ENCODE measurements at places on chromosomes 6 and 20.

DNA sequence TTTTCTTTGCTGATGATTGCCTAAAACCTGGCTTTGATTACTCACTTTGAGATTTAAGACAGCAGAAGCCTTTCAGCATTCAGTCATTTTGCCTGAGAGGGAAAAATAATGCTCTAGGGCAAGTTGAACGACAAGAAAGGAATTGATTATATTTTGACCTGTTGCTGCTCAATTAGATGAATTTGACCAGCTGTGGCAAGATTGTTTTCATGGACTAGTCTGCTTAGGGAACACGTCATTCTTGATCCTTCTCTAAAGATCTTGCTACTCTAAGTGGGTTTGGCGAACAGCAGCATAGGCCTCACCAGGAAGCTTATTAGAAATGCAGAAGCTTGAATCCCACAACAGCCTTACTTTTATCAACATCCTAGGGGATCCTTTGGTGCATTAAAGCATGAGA lies 59.7 kb upstream of the PHACTR1 start:
- no peak for DNase-seq

DNA sequence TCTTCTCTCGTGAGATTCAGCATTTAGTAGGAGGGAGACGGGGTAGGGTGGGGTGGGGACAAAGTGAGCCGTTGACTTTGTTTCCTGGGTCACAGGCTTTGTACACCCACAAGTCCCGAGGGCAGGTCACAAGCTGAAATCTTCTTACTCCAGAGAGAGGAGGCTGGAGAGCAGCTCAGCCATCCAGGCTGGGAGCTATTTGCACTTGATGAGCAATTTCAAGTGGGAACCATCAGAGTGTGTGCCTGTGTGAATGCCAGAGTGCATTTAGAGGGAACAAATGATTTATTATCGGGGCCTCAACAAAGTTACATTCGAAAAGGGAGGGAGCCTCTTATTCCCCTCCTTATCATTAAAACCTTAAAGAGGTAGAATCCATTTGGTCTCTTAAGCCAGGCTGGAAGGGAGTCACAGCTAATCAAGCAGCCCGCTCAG lies 155.7 kb upstream of the JARID2 start:
- no peak for DNase-seq

- no peak for DNase-seq
Measured at GRCh38 chr6:148657048-148657447, 89.8 kb upstream of the UST start.

DNA sequence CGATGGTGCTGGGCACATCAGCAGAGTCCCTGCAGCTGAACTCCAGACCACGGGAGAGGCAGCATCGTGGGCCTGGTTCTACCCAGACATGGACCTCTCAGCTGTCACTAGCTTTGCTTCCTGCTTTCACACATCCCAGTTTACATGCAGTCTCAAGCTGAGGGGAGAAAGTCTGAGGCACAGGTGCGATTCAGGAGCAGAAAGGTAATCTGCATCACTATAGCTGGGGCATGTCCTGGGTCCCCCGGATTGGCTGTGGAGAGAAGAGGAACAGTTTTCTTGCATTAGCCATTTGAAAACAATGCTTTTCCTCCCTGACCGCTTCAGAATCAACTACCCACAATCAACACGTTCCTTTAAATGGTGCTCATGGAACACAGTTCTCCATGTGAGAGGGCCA lies 59.9 kb downstream of the PLAGL1 start:
- DNase-seq: no peak

GRCh38 chr20:14142171-14142570 lies 146.9 kb downstream of the MACROD2 start:
- DNase-seq: peak; percentile 79

GRCh38 chr20:15487030-15487429 lies 1086.2 kb downstream of the KIF16B start:
- DNase-seq: no peak

GRCh38 chr6:136052031-136052430 lies 198.1 kb downstream of the MTFR2 start:
- DNase-seq: no peak

DNA sequence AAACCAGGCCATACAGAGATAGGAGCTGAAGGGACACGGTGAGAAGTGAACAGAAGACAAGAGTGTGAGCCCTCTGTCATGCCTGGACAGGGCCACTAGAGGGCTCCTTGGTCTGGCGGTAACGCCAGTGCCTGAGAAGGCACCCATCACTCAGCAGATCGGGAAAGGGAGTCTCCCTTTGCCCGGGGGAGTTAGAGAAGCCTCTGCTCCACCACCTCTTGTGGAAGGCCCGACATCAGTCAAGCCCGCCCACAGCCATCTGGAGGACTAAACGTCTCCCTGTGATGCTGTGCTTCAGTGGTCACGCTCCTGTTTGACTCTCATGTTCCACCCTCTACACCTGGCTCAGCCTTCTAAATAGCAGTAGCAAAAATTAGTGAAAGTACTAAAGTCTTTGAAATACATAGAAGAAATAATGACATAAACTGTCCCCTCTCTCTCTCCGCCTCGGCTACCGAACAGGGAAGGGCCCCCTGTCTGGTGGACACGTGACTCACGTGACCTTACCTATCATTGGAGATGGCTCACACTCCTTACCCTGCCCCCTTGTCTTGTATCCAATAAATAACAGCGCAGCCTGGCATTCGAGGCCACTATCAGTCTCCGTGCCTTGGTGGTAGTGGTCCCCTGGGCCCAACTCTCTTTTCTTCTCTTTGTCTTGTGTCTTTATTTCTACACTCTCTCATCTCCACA lies 66.7 kb downstream of the RPP21 start:
- DNase-seq: peak; percentile 51

DNA sequence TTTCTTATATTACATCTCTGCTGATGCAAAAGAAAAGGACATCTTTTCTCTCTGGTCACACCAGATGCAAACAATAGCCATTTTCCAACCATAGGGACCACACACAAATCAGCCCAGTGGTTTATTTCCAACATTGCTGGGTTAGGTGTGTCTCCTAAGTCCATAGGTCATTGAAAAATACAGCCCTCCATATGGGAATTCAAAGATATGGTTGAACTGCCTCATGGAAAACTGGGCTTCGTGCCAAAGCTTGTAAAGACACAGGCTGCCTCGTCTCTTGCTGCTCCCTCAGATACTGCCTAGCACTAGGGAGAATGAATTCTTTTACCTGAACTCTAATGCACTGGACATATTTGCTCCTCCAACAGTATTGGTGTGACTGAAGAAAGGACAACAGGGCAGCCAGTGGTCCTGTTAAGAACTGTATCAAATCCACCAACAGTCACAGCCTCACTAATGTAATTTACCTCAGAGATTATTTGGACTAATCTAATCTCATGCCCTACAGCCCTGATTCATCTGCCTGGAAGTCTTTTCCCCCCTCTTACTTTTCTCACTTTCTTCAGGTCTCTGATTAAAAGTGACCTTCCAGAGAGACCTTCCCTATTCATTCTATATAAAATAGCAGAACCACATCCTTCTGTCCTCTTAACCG lies 48.3 kb upstream of the TBC1D32 start:
- peak; percentile 12 for DNase-seq

DNA sequence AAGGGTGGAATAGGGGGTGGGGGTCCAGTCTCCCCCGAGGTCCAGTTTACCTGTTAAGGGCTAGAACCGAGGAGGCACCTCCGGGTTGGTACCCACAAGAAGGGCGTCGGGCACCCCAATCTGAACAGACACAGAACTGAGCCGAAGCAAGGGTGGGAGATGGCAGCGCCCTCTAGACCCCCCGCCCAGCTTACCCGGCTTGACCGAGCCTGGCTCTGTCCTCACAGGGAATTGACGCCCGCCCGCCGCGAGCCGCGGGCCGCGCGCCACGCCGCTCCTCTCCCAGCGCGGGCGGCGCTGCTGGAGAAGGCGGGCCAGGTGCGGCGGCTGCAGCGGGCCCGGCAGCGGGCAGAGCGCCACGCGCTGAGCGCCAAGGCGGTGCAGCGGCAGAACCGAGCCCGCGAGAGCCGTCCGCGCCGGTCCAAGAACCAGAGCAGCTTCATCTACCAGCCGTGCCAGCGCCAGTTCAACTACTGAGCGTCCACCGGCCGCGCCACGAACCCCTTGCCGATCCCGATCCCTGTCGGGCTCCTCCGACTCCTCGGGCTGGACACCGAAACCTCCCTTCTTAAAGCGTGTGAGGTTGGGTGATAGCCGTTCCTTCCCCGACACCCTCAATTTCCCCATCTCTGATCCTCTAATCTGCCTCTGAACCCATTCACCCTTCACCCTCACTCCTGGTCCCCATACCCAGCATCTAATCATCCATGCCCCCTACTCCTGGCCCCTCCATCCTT lies 5.9 kb downstream of the TP53INP2 start:
- no peak for DNase-seq

DNA sequence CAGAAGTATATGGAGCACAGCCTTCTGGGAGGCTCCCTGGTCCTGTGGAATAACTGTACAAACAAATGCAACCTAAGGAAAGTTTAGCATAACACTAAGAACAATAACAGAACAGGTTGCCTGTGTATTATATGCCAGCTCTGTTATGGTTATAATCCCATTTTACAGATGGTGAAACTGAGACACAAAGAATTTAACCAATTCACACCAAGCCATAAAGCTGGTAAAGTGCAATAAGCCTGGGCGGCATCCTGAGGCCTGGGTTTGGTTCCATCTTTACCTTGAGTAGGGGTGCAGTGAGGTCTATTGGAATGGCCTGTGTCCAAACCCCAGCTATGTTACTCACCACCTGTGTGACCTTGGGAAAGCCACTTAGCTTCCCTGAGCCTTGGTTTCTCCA lies 14.7 kb upstream of the PACSIN1 start:
- DNase-seq: no peak

DNA sequence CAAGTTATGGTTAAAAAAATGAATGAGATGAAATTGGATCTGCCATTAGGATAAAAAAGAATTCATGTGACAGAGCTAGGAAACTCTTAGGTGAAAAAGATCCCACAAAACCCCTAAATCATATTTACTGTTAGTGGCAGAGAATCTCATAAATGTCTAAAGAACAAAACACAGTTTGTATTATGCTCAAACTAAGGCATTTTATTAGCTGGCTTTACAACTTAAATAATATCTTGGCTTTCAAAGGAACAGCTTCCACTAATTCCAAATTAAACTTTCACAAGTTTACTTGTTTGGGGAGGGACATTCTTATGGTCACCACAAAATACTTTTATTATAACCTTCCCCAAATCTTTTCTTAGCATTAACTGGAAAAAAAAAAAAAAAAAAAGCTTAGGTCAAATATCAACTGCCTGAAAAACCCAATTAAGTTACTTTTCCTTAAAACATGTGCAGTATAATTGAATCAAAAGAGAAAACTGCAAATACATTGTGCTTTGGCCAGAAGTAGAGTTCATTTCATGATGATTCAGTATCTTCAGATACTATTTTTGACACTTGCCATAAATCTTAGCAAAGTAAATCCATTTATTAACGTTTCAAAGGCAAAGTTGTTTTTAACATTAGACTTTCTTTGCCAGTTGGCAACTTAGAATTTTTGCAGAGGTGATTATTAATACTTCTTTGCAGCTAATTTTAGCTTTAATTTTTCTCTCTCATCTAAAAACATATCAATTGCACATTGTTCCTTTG lies 14.7 kb upstream of the ALDH8A1 start:
- DNase-seq: no peak

DNA sequence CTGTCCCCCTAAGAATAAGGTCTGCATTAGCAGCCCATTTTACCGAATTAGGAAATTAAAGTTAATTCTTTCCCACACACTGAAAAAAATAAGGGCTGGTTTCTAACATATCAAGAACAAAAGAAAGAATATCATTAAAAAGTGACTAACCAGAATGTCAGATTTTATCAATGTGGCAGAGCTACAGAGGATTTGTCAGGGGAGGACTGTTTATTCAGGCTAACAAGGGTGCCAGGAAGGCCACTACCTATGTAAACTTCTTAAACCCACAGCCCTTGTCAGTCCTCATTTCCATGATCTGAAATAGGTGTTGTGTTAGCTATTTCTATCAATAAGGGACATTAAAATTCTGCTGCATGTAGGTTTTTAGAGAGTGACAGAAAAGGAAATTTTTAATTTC lies 76.4 kb downstream of the BACH2 start:
- no peak for DNase-seq

GRCh38 chr6:131177996-131178395 lies 42.7 kb downstream of the AKAP7 start:
- DNase-seq: no peak

DNA sequence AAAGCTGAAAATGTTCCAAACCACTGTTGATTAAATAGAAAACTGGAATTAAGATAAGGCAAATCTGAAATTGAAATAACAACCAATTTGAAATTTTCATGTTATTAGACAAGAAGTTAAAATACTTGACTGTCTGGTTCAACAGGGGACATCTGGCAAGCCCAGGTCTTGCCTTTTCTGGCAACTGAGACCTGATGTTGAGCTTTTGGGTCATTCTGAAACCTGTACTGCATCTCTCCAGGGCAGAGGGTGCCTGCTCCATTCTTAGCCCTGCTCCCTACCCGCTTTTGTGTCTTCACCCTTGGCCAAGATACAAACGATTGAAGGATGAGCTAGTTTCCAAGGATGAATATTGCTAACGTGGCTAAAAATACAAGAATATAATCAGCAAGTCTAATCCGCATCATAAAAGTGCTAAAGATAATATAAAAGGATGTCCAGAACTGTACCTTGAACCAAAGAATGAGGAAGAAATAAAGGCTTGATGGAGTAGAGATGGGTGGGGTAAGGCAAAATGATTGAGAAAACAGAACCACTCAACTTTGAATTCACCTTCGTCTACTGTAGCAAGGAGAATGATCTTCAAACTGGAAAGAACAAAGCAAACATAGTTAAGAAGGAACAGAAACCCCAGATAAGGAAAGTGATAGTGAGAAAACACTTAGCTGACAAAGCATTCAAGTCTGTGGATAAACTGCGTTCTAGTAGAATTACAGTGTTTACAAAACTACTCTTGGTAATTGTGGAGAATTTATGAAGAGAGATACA lies 109.8 kb upstream of the MAN1A1 start:
- DNase-seq: no peak

DNA sequence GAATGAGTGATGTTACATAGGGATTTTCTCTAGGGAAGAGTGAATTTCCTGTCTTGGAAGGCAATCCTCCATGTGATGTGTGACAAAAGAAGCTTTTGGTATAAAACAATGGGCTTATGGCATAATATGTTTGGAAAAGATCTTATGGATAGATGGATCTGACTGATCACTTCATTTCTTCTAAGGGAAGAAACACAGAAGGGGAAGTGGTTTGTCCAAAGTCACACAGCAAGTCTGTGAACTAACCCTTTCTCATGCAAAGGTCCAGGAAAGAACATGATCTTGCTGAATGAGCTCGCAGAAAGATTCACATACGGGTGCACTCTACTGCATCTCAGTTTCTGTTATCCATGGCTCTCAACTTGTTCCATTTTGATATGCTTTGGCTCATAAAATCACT lies 575.9 kb upstream of the JAG1 start:
- DNase-seq: no peak

GRCh38 chr6:4488389-4488788 lies 287.8 kb upstream of the CDYL start:
- no peak for DNase-seq

DNA sequence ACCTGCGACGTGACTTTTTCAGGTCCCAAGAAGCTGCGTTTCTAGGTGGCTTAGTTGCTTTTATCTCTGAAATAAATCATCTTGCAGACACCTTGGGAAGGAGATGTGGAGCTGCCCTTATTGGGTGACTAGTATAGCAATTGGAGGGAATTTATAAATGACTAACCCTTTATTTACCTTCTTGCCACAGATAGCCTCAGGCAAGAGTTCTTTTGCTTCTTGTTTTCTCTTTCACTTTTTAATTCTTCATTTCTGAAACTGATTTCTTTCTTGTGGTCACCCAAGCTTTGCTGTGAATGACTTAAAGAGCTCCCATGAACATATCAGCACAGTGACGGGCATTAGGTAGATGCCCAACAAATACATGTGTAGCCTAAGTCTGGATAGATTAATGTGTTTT lies 3.0 kb downstream of the ADGRF4 start:
- DNase-seq: peak; percentile 17

GRCh38 chr6:134381959-134382358 lies 64.0 kb upstream of the SGK1 start:
- no peak for DNase-seq

All from A549 (cell line).